ENCODE measurements at places on chromosomes 11 and 22.

DNA sequence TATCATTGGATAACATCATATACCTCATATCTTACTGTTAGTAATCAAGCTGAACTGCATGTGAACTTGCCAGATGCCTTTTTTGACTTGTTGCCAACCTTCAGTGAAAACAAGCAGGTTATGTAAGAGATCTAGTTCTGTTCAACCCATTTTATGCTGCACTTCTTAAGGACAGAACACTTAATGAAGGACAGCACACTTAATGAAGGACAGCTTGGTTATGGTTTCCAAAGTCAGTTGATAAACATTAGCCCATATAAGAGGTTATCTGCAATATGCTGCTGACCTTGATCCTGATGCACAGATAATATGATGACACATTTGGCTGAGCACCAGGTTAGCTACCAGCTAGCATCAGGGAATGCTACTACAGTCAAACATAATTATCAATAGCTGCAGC, 358.7 kb upstream of the PDGFD start:
- no peak for DNase-seq

DNA sequence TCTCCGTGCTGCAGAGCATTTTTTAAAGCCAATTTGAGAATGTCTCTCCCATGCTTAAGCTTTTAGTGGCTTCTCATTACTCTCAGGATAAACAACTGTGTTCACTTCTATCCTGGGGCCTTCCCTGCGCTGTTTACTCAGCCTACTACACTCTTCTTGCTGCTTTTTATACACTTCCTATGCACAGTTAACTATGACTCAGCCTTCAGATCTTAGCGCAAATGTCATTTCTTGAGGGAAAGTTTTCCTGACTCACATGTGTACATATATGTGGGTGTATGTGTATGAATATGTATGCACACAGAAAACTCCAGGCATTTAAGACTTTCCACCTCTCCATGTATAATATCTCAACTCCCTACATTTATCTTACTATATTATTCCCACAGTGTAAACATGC, 9.8 kb downstream of the THAP12 start:
- DNase-seq, result no peak

DNA sequence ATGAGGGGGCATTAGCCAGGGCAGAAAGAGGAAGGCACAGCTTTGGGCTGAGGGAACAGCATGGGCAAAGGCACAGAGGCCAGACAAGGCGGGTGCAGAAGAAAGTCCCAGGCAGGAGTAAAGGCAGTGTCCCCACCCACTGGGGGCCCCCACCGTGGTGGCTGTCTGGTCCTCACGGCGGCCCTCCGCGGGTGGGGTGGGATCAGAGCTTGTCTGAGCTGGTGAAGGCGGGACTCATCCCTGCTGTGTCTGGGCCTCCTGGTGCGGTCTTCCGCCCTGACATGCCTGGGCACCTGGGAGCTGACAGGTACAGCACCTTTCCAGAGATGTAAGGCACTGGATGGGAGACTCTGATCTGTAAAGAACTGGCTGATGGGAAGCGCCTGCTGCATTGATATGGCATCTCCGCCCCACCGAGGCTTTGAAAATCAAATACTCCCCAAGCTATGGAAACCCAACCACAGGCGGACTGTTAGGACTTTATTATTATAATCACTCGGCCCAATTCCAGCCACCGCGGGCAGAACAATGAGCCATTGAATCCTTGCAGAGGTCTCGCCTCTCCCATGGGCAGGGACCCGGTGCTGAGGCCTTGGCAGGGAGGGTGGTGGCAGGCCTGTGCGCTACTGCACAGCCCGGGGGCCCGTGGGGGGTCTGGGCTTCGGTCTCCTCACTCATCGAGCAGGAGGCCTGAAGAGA, 14.2 kb upstream of the GNB1L start:
- no peak for DNase-seq

DNA sequence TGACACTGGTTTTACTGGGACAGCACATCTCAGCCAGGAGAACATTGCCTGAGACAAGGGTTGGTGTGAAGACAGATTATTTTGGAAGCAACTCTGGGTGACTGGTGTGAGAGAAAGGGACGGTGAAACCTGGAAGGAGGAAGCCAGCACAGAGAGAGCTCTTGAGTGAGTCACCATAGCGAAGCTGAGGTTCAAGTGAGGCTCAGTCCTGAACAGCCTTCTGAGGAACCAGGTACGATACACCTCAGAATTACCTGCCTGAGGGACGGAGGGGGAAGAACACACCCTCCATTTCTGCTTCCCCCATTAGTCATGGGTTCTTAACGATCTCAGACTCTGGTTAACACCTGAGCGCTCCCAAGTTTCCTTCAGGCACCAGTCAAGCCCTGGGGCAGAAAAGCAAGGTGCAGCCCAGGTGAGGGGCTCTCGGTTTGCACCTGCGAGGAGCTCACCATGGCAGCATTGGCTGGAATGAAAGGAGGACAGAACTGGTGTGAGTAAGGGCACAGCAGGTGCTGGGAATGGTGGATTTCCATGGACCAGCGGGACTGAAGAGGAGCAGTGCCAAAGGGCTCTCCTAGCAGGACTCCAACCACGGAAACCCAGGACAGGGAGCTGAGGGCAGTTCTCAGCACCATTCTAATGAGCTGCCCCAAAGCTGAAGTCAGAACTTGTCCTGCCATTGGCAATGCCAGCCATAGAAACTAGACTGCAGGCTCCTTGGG, 459.3 kb downstream of the OPCML start:
- DNase-seq, result no peak

GRCh38 chr11:3090096-3090901, 33.1 kb upstream of the CARS1 start:
- no peak for DNase-seq

DNA sequence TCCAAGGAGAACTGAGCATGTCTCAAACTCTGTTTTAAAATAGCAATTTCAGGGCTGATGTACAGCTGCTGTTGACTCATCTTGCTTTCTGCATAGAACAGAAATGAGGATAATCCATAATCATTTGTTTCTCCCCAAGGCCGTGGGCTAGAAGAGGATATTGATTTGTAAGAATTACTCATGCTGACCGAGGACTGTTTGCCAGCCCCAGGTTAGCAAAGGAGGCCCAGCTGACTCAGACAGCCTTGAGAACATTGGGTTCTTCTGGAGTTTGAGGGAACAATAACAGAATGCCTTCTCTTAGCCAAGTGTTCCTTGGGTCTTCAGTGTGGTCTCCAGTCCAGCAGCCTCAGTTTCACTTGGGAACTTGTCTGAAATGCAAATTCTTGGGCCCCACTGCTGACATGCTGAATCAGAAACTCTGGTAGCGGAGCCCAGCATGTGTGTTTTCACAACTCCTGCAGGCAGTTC, 92.0 kb downstream of the ZC3H12C start:
- DNase-seq, result no peak

DNA sequence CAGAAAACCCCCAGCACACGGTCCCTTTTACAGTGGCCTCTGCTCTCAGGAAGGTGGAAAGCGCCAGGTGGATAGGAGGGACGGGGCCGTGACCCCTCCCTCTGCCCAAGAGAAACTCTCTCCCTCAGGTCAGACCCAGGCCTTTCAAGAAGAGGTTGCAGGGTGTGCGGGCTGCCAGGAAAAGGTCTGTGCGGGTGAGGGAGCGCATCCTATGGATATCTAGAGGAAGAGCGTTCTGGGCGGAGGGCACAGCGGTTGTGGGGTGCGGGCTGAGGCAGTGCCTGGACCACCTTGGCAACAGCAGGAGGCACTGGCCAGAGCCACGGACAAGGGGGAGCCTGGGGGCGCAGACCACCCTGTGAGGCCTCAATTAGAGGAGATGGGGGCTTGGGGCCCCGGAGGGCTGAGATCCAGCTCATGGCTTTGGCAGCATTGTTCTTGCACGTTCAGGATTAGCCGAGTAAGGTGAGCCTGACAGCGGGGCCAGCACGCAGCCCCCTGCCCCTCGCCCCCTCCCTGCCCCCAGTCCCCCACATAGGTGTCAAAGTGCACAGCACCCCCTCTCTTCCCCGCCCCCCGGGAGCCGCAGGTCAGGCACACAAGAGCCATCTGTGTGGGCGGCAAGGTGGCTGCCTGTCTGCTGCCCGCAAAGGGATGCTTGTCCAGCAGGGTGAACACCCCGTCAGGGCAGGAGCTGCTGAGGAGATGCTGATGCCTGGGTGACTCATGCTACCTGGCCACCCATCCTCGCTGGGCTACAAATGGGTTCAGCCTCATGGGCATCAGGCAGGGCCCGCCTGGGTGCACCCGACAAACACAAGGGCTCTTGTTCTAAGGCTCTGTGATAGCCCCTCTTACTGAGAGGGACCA, 92.8 kb upstream of the KCNQ1OT1 start:
- DNase-seq, result peak; percentile 45

- peak; percentile 74 for DNase-seq
These were observed 94.3 kb downstream of the FEZ1 start for GRCh38 chr11:125401746-125402145.

- DNase-seq, result no peak
These were observed 173.3 kb downstream of the GRIA4 start for GRCh38 chr11:105783216-105783615.

DNA sequence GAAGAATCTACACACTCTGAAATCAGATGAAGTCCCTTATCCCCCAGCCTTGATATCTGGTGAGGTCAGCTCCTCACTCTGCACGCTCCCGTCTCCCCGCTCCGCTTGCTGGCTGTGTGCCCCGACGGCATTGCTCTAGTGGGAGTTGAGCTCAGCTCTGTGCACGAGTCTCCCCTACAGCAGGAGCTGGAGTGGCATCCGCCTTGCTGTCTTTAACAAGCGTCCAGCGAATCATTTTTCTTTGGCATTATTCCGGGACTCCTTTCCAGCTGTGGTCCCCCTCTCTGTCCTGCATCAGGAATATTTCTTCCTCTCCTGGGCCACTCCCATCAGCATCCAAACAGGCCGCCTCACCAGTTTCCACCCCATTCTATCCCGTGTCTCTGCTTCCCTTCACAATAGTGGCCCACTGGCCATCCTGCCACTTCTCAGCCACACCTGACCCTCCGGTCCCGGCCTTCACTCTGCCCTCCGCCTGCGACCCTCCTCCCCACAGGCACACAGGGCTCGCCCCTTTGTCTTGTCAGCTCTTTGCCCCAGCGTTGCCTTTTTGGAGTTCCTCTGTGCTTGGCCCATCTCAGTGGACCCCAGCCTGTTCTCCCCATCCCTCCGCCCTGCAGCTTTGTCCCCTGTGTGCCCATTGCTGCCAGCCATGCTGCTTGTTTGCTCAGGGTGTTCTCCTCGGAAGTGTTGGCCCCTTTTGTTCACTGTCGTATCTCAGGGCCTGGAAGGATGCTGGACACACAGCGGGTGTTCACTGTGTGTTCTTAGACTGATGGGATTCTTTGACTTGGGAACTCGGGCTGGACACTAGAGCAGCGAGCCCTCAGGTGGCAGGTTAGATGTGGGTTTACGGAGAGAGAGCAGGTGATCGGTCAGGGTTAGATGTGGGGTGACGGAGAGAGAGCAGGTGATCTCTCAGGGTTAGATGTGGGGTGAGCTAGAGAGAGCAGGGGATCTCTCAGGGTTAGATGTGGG, 441.8 kb downstream of the TBC1D22A start:
- peak; percentile 30 for DNase-seq

DNA sequence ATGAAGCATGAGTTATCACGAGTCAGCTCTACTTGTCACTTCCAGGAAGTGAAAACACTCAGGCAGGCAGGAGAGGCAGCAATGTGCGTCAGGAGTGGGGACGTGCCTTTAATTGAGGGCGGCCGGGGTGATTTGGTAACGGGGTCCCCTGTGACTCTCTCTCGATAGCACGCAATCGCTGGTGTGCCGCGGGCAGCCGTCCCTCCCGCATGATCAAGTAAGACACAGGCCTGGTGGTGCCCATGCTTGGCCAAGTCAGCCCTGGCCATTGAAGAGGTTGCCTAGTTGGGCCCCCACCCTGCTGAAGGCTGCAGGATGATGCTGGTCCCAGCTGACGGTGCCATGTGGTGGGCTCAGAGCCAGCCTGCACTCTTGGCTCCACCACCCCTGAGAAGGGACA, 29.7 kb downstream of the CACNG2 start:
- no peak for DNase-seq

- no peak for DNase-seq
These were observed 654.8 kb upstream of the CNTN5 start for GRCh38 chr11:98365941-98366340.

DNA sequence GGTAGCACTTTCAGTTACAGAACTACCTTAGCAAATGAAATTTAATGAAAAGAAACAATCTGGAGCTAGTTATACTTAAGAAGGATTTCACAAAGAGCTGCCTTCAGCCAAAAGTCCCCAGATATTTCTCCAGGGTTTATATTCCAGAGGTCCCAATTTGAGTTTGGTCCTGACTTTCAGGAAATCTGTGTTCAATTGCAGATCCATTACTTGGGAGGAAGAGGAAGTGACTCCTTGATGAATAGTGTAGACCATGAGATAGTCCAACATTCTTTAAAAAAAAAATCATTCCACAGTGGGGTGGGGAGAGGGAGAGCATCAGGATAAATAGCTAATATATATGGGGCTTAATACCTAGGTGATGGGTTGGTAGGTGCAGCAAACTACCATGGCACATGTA, 117.6 kb upstream of the ARHGAP20 start:
- DNase-seq, result no peak

- DNase-seq, result peak; percentile 48
These were observed 11.0 kb downstream of the TMEM151A start for GRCh38 chr11:66302656-66303055.

DNA sequence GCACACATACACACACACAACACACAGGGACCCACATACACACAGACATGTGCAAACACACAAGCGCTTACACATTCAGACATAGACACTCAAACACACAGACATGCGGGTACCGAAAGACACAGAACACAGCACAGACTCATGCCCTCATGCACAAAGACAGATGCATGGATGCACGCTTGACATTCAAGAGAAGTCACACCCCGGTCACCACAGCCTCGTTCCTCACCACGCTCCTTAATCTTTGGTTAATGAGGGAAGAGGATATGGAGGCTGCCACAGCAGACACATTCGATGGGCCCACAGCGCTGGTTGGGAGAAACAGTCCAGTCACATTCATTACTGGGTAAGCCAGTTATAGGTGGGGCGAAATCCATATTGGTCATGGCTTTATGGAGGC, 51.9 kb upstream of the EIF3D start:
- peak; percentile 24 for DNase-seq

GRCh38 chr11:2847561-2847960, 38.0 kb downstream of the CDKN1C start:
- no peak for DNase-seq

DNA sequence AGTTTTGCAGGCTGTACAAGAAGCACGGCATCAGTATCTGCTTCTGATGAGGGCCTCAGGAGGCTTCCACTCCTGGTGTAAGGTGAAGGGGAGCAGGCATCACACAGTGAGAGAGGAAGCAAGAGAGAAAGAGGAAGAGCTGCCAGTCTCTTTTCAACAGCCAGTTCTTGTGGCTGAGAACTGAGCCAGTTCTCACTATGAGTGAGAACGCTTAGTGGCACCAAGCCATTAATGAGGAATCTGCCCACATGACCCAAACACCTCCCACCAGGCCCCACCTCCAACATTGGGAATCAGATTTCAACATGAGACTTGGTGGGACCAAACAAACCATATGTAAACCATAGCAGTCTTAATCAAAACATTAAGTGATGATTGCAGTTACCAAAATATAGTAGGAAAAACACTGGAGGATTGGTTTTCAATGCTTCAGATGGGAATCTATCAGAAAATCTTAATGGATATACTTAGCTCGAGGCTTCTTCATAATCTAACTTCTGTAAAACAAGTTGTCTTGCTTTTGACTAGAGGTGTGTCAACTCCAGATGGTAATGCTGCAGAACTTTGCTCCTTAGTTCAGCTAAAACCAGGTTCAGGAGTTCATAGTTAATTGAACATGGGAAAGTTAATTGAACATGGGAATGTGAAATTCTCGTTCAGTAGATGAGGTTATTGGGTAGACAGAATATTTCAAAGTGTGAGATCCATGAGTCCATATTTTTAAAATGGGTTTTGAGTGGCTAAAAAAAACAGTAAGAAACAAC, 12.2 kb downstream of the FAR1 start:
- DNase-seq, result no peak

- no peak for DNase-seq
These were observed 763 bp upstream of the MS4A7 start for GRCh38 chr11:60377401-60378136.
